ENCODE measurements at places on chromosomes 3 and 15.
A peak's percentile ranks its signal among the peaks of the same experiment; 100 is the strongest.

- DNase-seq: no peak
Observed at GRCh38 chr3:194250098-194251002, 100.8 kb downstream of the CPN2 start.

GRCh38 chr3:72974956-72975355 lies 21.7 kb upstream of the PPP4R2 start:
- DNase-seq: no peak

GRCh38 chr3:125143982-125144652 lies 68.4 kb downstream of the SLC12A8 start:
- DNase-seq: no peak

DNA sequence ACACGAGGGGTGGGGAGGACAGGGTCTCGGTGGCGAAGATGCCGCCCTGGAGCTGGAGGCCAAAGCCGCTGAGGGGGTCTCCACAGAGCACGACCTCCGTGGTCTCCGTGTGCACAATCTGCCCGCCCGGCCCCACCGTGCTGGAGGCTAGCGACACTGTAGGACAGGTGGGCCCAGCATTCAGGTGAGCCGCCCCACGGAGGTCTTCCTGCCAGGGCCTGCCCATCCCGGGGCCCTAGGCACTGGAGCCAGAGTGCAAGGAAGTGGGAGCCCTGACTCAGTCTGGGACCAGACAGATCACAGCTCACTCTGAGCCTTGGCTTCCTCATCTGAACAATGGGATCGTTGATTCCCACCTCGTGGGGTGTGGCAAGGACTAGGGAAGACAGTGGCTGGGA lies 25.8 kb downstream of the GRIP2 start:
- DNase-seq: no peak

GRCh38 chr3:21642433-21642832 lies 108.6 kb downstream of the ZNF385D start:
- DNase-seq: no peak

DNA sequence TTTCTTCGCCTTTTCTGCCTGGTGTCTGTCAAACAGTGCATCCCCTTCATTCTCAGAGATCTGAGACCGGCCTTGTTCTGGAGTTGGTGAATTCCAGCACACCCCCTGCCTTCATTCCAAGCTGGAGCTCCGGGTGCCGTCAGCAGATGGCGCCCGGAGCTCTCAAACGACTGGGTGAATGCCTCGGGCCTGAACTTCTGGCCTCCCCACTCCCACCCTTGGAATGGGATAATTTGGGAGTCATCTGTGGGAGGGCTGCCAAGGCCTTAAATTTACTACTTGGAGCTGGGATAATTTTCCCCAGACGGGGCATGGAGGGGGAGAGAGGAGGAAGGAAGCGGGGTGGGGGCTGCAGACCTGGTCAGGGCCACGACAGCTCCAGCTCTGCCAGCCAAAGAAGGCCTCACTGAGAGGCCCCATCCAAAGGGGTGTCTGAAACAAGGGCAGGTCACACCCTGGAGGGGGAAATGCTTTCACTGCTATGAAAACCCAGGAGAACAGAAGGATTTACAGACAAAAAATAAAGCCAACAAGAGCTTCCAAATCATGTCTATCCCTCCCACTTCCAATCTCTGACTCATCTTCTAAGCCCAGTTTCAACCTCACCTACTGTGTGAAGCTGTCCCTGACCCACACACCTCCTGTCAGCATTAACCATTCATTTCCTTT lies 187.9 kb downstream of the OPA1 start:
- DNase-seq: peak; percentile 67

GRCh38 chr3:51705276-51706020 lies 1.4 kb upstream of the GRM2 start:
- no peak for DNase-seq

- no peak for DNase-seq
Observed at GRCh38 chr3:46707601-46708011, 6.4 kb downstream of the TMIE start.

GRCh38 chr15:69699096-69699495 lies 246.5 kb downstream of the RPLP1 start:
- DNase-seq: no peak

DNA sequence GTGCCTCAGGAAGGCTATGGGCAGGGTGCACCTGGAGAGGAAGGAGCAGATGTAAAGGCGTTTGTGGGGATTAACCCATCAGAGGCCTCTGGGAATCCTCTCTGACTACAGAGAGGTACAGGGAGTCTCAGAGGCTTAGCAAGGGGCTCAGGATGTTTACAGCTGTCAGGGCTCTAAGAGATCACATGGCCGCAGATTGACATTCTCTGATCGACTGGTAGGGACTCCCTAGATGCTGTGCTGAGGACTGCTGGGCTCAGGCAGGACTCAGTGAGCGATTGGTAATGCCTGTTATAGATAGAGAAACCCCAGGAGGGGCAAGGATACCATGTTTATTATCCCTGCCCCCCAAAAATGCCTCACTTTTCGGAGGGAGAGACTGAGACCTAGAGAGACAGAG lies 103.5 kb downstream of the CORO2B start:
- DNase-seq: no peak

GRCh38 chr3:64685331-64685799 lies 2.4 kb downstream of the ADAMTS9 start:
- no peak for DNase-seq

- no peak for DNase-seq
Observed at GRCh38 chr3:11996480-11996879, 7.7 kb upstream of the SYN2 start.

DNA sequence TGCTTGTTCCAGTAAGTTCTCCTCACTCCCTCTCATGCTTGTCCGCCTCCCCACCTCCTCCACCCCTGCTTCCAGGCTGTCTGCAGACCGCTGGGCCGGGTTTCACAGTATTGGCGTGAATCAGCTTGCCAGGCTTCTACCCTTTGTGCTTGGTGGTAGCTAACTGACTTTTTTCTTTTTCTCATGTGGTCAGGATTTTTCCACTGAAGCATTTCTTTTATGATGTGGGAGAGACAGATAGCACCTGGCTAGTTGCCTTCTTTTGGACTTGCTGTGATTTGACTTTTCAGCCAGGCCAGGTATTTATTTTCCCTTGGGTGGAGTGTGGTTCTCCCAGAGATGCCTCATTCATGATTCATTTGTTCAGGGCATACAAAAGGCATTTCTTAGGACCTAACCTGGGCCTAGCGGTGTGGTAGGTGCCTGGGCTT lies 60.6 kb downstream of the ST6GAL1 start:
- no peak for DNase-seq

DNA sequence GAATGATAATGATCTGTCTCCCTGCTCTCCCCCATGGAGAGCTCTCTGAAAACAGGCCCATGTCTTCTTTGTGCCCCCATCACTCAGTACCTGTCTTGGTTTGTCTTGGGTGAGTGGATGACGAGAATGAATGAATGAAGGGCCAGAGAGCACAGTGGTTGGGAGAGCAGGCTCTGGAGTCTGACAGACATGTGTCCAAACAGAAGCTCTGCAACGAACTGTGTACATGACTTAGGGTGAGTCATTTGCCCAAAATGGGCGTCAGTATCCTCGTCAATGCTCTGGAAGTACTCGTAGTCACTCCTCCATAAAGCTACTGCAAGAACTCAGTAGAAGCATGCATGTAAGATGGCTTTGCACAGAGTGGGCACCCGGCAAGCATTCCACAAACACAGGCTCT lies 170.2 kb upstream of the TLE3 start:
- DNase-seq: no peak

DNA sequence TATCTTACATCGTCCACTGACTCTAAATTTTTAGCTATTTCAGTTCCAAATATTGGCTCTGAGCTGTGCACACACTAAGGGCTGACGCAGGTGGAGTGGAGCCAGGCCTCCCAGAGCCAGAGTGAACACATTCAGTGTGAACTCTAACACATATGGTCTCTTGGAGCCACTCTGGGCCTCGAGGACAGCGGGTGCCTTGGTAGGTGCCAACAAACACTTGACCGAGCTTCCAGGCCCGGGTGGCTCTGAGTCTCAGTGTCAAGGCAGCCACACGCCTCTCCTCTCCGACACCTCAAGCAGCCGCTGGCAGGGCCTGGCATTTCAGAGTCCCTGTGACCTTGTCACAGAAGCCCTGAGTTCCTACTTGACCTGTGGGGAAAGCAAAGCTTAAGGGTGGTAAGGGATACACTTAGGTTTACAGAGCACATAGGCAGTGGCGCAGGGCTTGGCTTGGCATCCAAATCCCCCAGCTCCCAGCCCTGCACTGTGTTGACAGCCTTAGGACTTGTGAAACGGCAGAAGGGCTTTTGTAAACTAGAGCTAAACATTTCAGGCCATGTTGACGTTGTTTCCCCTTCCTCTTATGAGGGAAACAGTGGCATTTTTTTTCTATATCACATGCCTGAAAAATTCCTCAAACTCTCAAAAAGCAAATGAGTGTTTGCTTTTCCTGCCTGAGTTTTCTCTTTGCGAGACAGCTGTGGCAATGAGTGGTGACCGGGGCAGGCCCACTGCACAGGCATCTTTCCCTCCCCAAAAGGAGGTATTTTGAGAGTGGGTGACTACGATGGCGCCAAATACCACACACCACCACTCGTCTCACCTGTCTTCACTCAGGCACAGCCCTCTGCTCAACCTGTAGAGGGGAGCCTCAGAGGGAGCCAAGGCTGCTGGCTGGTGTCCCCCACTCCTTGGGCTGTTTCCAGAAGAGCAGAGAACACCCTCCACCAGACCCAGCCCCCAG lies 60.8 kb downstream of the DAPK2 start:
- no peak for DNase-seq

DNA sequence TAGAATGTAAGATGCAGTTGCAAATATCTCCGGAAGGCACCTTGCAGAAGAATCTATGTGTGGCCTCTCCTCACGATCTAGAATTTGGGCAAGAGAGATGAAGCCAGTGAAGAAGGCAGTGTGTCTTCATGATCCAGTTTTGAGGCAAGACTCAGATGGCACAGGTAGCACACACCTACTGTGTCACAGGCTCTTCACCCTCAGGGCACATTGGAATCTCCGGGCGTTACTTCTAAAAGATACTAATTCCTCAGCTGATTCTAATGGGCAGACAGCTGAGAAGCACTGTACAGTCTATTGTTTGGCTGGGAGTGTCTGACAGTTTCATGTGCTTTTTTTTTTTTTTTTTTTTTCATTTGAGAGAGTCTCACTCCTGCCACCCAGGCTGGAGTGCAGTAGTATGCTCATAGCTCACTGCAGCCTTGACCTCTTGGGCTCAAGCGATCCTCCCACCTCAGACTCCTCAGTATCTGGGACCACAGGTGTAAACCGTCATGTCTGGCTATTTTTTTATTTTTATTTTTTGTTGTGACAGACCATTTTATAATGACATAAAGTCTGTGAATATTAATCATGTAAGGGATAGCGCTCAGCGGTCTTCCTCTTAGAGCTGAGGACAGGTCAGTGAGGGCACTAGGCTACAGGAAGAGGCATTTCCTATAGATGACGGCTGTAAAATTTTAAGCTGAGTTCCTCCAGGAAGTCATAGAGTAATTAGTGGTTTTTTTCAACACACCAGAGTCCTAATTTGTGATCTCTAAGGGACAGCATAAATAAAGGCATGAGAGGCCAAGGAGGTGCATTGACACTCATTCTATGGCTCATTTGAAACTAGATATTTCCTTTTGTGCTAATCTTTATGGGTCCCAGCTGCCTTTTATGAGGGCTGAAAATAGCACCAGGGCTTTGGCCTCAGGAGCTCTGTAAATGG lies 4.0 kb downstream of the C3orf52 start:
- no peak for DNase-seq

- no peak for DNase-seq
Observed at GRCh38 chr3:116020989-116021388, 397.7 kb downstream of the GAP43 start.

GRCh38 chr3:156445117-156446090 lies 109.5 kb downstream of the SSR3 start:
- no peak for DNase-seq

DNA sequence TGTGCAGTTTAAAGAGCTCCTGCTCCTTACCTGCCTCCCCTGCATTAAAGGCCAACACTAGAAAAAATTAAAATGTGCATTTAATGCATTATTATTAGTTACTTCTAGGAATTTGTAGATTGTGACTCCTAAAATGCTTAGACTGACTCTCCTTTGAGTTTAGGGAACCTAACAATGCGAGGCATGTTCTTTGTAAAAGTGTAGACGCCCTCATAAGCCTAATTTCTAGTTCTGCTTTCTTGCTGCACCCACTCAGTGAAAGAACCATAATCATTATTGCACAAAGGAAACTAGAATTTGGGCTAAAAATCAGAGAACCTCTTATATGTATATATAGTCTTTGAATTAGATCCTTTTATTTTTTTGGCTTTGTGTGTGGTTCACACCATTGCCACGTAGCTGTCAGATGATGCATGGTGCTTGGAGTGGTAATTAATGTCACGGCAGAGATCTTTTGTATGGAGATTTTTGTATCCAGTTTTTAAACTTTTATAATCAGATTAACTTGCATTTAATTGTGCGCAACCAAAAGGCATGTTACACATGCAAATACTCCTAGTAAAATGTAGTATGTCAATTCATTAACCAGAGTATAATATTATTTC lies 710 bp downstream of the ABHD10 start:
- DNase-seq: peak; percentile 44

DNA sequence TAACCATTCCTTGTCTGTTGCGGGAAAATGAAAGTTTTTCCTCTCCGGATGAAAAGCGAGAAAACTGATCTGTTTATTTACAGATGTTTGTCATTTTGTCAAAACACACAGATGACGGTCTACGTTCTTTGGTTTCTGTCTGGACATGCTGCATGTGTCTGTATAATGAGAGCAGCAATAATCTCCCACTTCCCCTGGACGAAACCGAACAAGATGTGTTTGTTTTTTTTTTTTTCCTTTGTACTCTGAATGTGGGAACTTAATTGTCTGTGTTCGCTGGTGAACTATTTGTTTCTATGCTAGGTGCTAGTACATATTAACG lies 33.6 kb downstream of the PTPRG start:
- no peak for DNase-seq

DNA sequence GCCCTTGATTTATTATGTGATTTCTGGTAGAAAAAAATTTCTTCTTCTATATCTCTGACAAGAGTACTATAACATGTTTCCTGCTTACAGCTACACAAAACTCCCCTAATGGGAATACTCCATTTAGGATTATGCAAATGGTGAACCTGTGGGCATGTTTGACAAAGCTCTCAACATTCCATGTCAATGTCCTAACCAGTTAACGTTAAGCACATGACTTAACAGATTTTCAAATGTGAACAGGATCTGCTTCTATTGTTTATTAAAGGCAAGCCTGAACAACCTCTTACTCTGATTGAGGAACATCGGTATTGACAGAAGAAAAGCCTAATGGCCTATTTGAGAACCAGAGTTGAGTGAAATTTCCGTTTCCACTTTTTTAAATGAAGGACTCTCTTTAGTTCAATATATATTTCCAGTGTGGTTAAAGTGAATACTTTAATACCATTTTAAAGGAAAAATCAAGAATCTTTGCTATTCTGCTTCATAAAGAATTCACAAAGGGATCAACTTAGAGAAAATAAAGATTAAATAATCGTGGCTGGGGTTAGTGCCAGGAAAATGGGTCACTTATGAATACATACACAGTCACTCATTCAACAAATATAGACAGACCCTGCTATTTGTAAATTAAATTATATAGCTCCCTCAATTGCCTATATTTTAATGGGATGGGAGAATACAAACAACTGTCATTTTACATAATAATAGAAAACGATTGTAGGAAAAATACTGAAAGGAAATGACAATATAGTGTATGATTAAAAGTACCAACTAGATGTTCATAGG lies 300.3 kb upstream of the CBLB start:
- DNase-seq: no peak
